ENCODE measurements at places on chromosomes 16 and 17.
A peak's percentile ranks its signal among the peaks of the same experiment; 100 is the strongest.

- no peak for DNase-seq
These were observed 185.3 kb downstream of the ZNF423 start for GRCh38 chr16:49670627-49671026.

DNA sequence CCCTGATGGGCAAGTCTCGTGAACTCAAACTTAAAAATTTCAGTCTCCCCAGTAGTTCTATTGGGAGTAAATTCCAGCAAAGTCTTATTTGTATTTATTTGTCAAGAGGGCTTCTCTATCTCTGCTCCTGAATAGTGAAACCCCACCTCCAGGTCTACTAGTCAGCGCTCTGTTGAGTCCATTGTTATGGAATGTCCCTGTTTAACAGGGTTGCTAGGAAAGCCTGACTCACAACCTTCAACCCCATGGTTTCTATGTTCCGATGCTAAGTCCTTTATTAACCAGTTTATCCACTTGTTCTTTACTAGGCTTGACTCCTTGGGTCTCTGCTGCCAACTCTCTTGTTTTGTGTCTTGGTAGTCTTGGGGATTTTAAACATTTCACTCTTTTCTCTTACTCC is 250.7 kb upstream of the MYOCD start:
- peak; percentile 79 for DNase-seq

GRCh38 chr17:66522591-66523272 is 220.3 kb downstream of the PRKCA start:
- peak; percentile 53 for DNase-seq

DNA sequence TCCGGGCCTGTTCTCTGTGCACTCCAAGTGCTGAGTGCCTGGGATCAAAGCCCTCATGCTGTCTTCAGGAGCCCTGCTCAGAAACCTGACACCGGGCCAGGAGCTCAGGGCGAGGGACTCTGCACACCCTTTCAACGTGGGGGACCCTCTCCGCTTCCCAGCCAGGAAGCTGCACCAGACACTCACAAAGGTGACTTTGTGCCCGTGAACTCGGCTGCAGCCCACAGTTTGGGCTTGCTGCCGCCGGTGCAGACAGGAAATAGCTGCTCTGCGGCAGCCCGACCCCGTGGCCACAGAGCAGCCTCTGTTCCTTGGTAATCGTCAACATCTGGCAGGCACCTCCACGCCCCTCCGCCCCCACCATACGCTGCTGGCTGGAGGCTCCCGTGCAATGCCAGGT is 93.4 kb upstream of the METRNL start:
- DNase-seq, result peak; percentile 94

- no peak for DNase-seq
These were observed 186.6 kb upstream of the CDH11 start for GRCh38 chr16:65308506-65308905.

GRCh38 chr17:1201132-1201702 is 21.4 kb upstream of the ABR start:
- peak; percentile 58 for DNase-seq

DNA sequence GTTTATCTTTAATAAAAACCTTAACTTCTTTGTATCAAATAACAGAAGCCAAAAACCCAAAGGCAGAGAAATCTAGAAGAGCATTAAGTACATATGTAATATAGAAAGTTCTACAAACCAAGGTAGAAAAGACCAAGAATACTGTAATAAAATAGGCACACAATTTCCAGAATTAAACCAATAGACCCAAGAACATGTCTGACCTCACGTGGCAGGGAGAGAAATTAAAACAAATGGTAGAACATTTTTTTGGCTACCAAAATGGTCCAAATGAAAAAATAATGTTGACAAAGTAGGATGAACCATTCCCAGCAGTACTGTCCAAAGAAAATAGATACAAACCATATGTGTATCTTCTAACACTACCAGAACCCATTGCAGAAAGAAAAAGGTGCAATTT is 183.5 kb downstream of the CPPED1 start:
- no peak for DNase-seq

DNA sequence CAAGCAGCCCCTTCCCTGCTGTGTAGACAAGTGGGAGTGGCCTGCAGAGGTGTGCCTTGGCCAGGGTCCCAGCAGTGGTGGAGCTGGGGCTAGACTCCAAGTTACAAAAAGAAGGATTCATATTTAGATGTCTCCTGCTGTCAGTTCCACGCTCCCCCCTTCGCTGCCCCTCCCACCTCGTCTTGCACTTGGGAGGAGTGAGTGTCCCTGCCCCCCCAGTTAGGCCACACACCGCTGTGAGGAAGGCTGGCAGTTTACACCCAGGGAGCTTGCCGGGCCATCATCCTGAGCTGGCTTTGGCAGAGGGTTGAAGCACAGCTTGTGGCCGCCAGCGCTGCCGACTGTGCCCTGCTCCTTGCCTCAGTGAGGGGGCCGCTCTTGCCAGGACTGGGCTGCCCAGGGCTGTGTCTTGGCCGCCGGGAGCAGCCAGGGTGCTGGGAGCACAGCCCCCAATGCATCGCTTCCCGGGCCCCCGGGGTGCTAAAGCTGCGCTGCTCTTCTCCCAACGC is 44.3 kb downstream of the ELAC2 start:
- peak; percentile 70 for DNase-seq

- no peak for DNase-seq
These were observed 7.7 kb downstream of the KNOP1 start for GRCh38 chr16:19710191-19710908.

- no peak for DNase-seq
These were observed 197.2 kb upstream of the CHMP6 start for GRCh38 chr17:80794281-80795089.

- no peak for DNase-seq
These were observed 691 bp downstream of the USB1 start for GRCh38 chr16:58001781-58002415.

Data from islet precursor cell (in vitro differentiated cells).